Activated T-helper 1 cell treated with anti-CD3 and anti-CD28 coated beads, Interleukin-12 subunit alpha, Interleukin-12 subunit beta, Interleukin-2, Interleukin-4 antibody, amounts not matched to agents 30 ng/mL and 10 ng/mL and 1 ng/mL, durations not matched to agents 14 hours and 24 hours and 36 hours (primary cell): ENCODE measurements at places on chromosomes 7 and 10.
A peak's percentile ranks its signal among the peaks of the same experiment; 100 is the strongest.

DNA sequence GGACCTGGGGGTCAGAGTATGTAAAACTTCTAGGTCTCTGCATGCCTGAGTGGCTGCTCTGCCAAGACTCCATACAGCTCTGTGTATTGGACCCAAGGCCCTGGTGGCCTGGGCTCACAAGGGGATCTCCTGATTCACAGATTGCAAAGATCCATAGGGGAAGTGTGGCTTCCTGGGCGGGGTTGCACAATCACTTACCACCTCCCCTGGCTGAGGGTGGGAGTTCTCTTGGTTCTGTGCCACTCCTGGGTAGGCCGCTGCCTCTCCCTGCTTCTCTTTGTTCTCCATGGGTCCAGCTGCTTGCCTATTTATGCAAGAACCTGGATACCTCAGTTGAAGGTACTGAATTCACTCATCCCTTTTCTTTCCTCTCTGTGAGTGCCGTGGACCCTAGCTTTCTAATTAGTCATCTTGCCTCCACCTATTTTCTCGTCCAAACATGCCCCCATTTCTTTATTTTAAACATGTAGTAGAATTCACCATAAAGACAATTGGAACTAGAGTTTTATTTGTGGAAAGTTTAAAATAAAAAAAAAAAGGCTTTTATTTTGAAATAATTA lies 18.5 kb upstream of the AGR3 start:
- H3K4me3 ChIP-seq = no peak overlapping the region
- peaks cover 6% of the 10 kb centered on the region for H3K27me3 ChIP-seq
- no peak overlapping the region for H3K27ac ChIP-seq
- no peak for DNase-seq
- H3K36me3 ChIP-seq = no peaks in the 10 kb centered on the region

GRCh38 chr10:127836966-127837365 lies 55.8 kb downstream of the CLRN3 start:
- H3K27ac ChIP-seq = no peak overlapping the region
- no peak for DNase-seq
- H3K4me1 ChIP-seq = no peaks in the 10 kb centered on the region
- no peaks in the 10 kb centered on the region for H3K36me3 ChIP-seq
- H3K4me3 ChIP-seq = no peak overlapping the region

DNA sequence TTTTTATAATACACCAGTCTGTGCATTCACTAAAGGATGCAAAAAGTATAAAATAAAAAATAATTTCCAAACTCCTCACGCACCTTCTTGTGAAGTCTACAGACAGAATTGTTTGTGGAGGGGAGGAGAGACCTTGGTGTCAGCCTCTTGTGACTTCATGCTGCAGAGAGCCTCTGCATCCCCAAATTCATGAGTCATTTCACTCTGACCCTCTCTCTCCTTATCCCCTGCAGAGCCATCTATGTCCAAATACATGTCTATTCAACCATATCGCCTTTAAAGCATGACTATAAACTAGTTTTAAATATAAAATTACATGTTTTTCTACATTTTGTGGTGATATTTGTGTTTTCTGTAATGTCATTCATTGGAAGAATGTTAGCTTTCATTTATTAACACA lies 6.0 kb downstream of the CREB5 start:
- H3K27ac ChIP-seq = no peak overlapping the region
- H3K4me3 ChIP-seq = no peak overlapping the region
- H3K4me1 ChIP-seq = no peaks in the 10 kb centered on the region
- no peaks in the 10 kb centered on the region for H3K36me3 ChIP-seq
- no peak for DNase-seq

DNA sequence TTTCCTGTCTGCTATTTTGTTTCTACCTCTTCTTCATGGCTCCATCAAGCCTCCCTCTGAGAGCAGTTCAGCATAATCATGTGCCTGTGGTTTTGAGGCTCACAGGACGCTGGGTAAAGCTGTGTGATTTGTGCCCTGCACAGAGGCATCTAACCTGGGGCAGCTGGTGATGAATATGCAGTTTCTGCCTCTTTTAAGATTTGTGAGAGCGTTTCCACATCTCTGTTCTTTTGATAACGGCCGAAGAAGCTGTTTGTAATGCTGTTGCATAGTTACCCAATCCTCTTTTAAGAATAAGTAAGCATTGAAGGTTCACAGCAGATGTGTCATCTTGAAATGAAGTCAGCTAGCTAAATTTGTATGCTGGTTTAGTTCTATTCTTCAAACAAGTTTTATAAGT lies 45.2 kb downstream of the PNLIPRP3 start:
- no peaks in the 10 kb centered on the region for H3K4me1 ChIP-seq
- no peak overlapping the region for H3K27ac ChIP-seq
- H3K36me3 ChIP-seq = no peaks in the 10 kb centered on the region
- peaks cover 7% of the 10 kb centered on the region for H3K27me3 ChIP-seq

- DNase-seq = no peak
- no peak overlapping the region for H3K4me3 ChIP-seq
- H3K4me1 ChIP-seq = no peaks in the 10 kb centered on the region
Observed at GRCh38 chr7:125506331-125506730, 576.7 kb upstream of the POT1 start.

- H3K4me1 ChIP-seq = peaks cover 12% of the 10 kb centered on the region
- no peak for DNase-seq
- H3K27me3 ChIP-seq = peaks cover 6% of the 10 kb centered on the region
Observed at GRCh38 chr10:70376436-70377378, 5.7 kb downstream of the LRRC20 start.

- no peak overlapping the region for H3K4me3 ChIP-seq
- DNase-seq = no peak
- peaks cover 13% of the 10 kb centered on the region for H3K4me1 ChIP-seq
- H3K36me3 ChIP-seq = no peaks in the 10 kb centered on the region
Observed at GRCh38 chr7:142104550-142105527, 6.7 kb upstream of the MGAM2 start.

DNA sequence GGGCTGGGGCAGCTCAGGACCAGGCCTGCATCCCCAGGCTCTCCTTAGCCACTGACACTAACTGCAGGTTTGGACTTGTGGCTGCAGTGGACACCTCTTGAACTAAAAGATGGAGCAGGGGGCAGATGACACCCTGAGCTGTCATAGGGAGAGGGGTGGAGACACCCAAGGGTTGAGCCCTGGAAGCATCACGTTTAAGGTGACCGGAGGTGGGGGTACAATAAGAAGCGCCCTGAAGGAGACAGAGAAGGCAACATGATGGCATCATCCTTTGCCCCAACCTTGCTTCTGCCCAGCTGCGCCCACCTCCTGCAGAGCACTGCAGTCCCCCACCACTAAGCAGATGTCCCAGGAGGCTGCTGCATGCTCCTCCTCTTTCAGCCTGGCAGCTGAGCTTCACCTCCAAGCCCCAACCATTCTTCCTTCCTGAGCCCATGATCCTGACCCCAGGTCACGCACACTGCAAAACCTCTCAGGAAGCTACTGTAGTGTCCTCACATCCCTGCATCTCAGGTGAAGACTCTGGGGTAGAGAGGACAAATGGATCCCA lies 25.5 kb downstream of the OGDHL start:
- no peak overlapping the region for H3K27ac ChIP-seq
- H3K27me3 ChIP-seq = no peaks in the 10 kb centered on the region
- H3K4me1 ChIP-seq = no peaks in the 10 kb centered on the region
- no peak overlapping the region for H3K4me3 ChIP-seq

GRCh38 chr7:108077709-108078108 lies 52.5 kb downstream of the LAMB4 start:
- H3K4me3 ChIP-seq = no peak overlapping the region
- peaks cover 4% of the 10 kb centered on the region for H3K27me3 ChIP-seq
- H3K27ac ChIP-seq = no peak overlapping the region
- DNase-seq = no peak
- H3K36me3 ChIP-seq = no peaks in the 10 kb centered on the region

GRCh38 chr10:3524086-3524960 lies 260.7 kb downstream of the KLF6 start:
- H3K36me3 ChIP-seq = no peaks in the 10 kb centered on the region
- H3K27me3 ChIP-seq = peaks cover 5% of the 10 kb centered on the region

DNA sequence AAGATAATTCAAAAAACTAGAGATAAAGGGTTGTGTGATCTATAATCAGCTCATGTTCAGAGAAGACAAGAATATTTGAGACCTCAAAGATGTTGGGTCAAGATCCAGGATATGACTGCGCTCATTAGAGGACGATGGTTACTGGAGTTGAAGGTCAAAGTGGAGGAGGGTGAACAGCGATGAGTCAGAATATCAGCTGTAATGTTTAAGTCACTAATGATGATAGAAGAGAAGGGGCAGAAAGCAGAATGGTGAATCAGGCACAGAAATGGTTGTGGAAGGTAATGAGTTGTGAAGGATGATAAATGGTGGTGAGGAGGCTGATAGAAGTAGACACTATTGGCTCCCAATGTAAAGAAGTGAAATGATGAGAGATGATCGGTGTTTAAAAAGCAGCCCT lies 540.3 kb downstream of the INHBA start:
- no peaks in the 10 kb centered on the region for H3K4me1 ChIP-seq
- H3K4me3 ChIP-seq = no peak overlapping the region

- H3K36me3 ChIP-seq = peaks cover 16% of the 10 kb centered on the region
- H3K27me3 ChIP-seq = no peaks in the 10 kb centered on the region
- H3K27ac ChIP-seq = peak overlapping the region; percentile 96
- DNase-seq = no peak
Observed at GRCh38 chr10:929960-930624, 1.4 kb downstream of the LARP4B start.

DNA sequence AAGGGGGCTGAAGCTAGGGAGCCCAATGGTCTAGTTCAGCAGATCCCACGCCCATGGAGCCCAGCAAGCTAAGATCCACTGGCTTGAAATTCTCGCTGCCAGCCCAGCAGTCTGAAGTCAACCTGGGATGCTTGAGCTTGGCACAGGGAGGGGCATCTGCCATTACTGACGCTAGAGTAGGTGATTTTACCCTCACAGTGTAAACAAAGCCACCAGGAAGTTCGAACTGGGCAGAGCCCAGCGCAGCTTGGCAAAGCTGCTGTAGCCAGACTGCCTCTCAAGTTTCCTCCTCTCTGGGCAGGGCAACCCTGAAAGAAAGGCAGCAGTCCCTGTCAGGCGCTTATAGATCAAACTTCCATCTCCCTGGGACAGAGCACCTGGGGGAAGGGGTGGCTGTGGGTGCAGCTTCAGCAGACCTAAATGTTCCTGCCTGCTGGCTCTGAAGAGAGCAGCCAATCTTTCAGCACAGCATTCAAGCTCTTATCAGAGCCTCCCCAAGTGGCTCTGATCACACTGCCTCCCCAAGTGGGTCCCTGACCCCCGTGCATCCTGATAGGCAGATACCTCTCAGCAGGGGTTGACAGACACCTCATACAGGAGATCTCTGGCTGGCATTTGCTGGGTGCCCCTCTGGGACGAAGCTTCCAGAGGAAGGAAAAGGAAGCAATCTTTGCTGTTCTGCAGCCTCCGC lies 167.8 kb downstream of the CCDC71L start:
- DNase-seq = no peak
- no peaks in the 10 kb centered on the region for H3K36me3 ChIP-seq
- H3K27ac ChIP-seq = no peak overlapping the region

DNA sequence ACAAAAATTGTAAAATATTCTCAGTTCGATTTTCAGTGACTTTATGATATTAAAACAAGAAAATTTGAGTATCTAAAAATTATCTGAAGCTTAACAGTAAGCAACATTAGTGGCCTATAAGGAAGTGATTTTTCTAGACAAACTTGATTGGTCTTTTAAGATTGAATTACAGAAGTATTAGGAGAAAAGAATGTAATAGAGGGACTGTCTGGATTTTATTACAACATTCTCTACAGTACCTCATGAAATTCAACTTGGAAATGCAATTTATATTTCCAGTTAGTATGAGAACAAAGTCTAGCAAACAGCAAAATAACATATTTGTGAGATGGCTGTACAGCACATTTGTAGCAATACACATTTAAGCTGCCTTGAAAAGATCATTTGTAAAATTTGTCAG lies 18.8 kb downstream of the REEP3 start:
- no peak overlapping the region for H3K27ac ChIP-seq
- peaks cover 6% of the 10 kb centered on the region for H3K4me1 ChIP-seq
- H3K36me3 ChIP-seq = no peaks in the 10 kb centered on the region
- no peak overlapping the region for H3K4me3 ChIP-seq
- no peak for DNase-seq

- H3K4me1 ChIP-seq = peaks cover 37% of the 10 kb centered on the region
- H3K27ac ChIP-seq = peak overlapping the region; percentile 16
- no peak for DNase-seq
- no peak overlapping the region for H3K4me3 ChIP-seq
- H3K36me3 ChIP-seq = peaks cover 7% of the 10 kb centered on the region
Observed at GRCh38 chr10:33145451-33146188, 187.6 kb upstream of the ITGB1 start.

GRCh38 chr7:31788445-31788844 lies 101.4 kb downstream of the PPP1R17 start:
- H3K4me1 ChIP-seq = no peaks in the 10 kb centered on the region
- no peak overlapping the region for H3K27ac ChIP-seq
- no peaks in the 10 kb centered on the region for H3K27me3 ChIP-seq
- no peaks in the 10 kb centered on the region for H3K36me3 ChIP-seq

- H3K4me3 ChIP-seq = no peak overlapping the region
- no peak for DNase-seq
- H3K4me1 ChIP-seq = peaks cover 37% of the 10 kb centered on the region
- H3K27me3 ChIP-seq = no peaks in the 10 kb centered on the region
- peaks cover 32% of the 10 kb centered on the region for H3K36me3 ChIP-seq
Observed at GRCh38 chr10:122853665-122854313, 8.1 kb upstream of the CUZD1 start.

- no peaks in the 10 kb centered on the region for H3K4me1 ChIP-seq
- H3K27ac ChIP-seq = no peak overlapping the region
- no peak overlapping the region for H3K4me3 ChIP-seq
- H3K27me3 ChIP-seq = peaks cover 20% of the 10 kb centered on the region
- no peak for DNase-seq
Observed at GRCh38 chr7:128893251-128894100, 17.0 kb downstream of the KCP start.

GRCh38 chr10:110413049-110413783 lies 84.5 kb upstream of the DUSP5 start:
- peaks cover 78% of the 10 kb centered on the region for H3K4me1 ChIP-seq
- no peak for DNase-seq
- no peaks in the 10 kb centered on the region for H3K36me3 ChIP-seq
- peak overlapping the region; percentile 23 for H3K4me3 ChIP-seq
- peak overlapping the region; percentile 97 for H3K27ac ChIP-seq

DNA sequence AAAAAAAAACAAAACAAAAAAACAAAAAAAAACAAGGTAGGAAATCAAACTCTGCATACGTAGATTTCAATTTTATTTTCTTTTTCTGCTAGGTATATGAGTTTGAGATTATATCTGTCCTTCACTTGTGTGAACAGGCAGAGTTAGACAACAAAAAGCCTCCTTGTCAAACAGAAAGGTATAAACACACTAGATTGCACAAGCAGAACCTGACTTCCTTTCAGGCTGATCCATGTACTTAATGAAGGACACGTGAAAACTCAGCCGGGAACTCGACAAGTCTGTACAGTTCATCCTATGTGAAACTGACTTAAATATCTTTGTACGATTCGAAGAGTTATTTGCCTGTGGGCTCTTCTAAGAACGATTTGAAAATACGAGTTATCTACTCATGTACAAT lies 254.1 kb downstream of the ARL4A start:
- DNase-seq = no peak
- no peak overlapping the region for H3K4me3 ChIP-seq
- no peak overlapping the region for H3K27ac ChIP-seq
- H3K27me3 ChIP-seq = no peaks in the 10 kb centered on the region
- H3K36me3 ChIP-seq = no peaks in the 10 kb centered on the region
- no peaks in the 10 kb centered on the region for H3K4me1 ChIP-seq

GRCh38 chr7:100119970-100120732 lies 717 bp downstream of the CNPY4 start:
- H3K36me3 ChIP-seq = peaks cover 9% of the 10 kb centered on the region
- peak overlapping the region; percentile 97 for H3K27ac ChIP-seq
- DNase-seq = peak; percentile 66
- peaks cover 26% of the 10 kb centered on the region for H3K4me1 ChIP-seq
- peak overlapping the region; percentile 98 for H3K4me3 ChIP-seq
